ENCODE measurements at places on chromosomes 6 and 20.

GRCh38 chr20:57431539-57431835, 40.3 kb downstream of the RBM38 start:
- DNase-seq: no peak

GRCh38 chr6:155710704-155711103, 255.1 kb upstream of the NOX3 start:
- no peak for DNase-seq

DNA sequence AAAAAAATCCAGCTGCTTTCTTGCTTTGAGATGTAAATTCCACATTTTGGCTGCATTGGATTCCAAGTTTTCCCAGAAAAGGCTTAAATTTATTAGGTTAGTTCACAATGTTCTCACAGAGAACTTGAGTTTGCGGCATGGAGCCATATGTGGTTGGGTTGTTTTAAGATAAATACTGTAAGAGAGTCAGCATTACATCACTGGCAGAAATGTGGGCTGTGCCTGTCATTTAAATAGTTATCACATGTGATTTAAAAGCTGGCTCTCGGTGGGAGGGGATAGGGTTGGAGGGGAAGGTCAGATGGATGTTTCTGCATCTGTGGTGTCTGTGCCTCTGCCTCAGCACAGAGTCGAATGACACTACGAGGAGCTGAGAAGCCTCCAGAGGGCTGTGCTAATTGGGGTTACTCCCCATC, 73.8 kb upstream of the SCP2D1 start:
- DNase-seq: no peak

DNA sequence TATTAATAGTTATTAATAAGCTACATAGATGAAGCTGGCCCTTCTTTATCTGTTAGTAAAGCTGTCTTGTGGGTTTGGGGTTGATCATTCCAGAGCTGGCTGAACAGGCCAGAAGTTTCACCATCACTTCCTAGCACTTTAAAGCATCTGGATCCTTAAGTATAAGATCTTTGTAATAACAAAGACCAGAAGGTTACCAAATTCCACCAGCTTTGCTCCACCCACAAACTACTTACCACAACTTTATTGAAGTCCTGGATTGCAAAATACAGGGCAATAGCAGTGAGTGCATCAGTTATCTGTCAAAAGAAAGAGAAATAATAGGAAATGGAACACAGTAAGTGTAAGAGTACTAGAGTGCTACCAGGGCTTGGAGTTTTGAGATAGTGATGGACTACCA, 33.0 kb downstream of the PIGU start:
- no peak for DNase-seq

DNA sequence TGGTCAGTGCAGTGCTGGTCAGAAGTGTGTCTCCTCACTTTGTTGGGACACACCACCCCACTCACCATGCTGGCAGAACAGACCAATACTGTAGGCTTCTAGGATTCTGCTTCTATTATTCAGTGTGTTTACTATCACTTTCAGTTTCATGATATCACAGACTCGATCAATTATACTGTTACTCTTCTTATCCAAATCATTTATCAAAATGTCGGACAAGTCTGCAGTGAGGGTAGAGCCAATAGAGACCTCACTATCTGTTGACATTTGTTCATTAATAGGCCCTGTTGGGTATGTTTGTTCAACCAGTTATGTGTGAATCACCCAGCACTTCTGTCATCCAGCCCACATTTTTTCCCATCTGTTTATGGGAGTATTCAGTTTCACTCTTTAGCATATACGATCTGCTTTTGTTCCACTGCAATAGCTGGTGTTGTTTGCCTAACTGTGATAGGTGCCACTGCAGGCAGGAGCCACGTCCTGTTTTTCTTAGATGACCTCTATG, 140.1 kb downstream of the NRN1 start:
- peak; percentile 19 for DNase-seq

GRCh38 chr6:106702451-106703110, 73.2 kb downstream of the QRSL1 start:
- DNase-seq: no peak

DNA sequence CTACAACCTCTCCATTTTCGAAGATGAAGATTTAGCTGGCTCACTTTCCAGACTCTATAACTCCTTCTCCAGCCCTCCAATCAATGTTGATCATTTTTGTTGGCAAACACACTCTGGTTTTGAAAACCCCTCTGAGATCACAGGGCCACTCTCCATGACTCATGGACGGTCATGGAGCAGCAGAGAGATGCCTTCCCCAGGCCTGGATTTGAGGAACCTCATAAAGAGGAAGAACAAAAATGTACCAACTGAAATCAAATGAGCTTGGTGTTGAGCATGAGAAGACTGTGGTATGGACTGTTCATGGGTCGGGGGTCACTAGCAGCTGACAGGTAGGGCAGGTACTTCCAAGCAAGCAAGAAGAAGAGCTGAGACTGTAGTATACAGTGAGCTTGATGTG, 112.8 kb upstream of the INSM1 start:
- DNase-seq: no peak

DNA sequence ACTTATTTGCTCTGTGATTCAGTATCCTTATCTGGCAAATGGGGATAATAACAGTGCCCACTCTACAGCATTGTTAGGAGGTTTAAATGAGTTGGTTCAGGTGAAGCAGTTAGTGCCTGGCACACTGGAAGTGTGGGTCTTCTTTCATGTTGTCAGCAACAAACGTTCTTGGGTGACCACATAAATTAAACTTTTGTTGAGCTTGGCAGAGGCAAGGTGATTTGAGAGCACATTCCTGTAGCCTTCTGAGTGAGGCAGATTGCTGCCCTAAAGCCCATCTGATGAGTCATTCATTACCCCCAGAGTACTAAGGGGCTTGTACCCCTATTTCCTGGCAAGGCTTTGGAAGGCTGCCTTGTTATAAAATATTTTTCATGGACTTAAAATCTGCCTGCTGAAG, 25.8 kb downstream of the SEC23B start:
- DNase-seq: no peak

GRCh38 chr6:31775184-31775583, 1.9 kb downstream of the VWA7 start:
- no peak for DNase-seq

- no peak for DNase-seq
Observed at GRCh38 chr6:81265106-81265505, 487.4 kb downstream of the TENT5A start.

- DNase-seq: no peak
Observed at GRCh38 chr6:121540210-121540609, 104.8 kb downstream of the GJA1 start.

GRCh38 chr20:35619196-35620095, 3.8 kb downstream of the SPAG4 start:
- peak; percentile 89 for DNase-seq

DNA sequence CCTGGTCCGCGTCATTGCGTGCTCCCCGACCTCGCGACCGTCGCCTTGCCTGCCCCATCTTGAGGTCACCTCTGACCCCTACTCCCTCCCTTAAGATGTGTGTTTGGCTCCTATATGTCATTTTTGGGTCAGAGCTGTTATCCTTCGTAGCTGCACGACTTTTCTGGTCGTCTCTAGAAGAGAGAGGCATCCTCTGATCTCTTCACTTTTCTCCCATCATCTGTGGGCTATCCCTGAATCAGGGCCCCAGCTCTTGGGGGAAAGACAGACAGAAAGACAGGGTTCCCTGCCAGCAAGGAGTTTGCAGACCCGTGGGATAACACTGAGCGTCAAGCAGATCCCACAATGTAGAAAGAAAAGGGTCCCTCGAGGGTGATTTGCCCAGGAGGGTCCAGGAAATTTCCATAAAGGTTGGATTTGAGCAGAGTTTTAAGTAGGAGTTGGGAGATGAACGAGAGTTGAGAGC, 555 bp downstream of the FAM120B start:
- DNase-seq: no peak

- no peak for DNase-seq
Observed at GRCh38 chr6:158803733-158804143, 15.4 kb downstream of the EZR start.

GRCh38 chr6:33427585-33428223, 7.8 kb downstream of the SYNGAP1 start:
- no peak for DNase-seq

DNA sequence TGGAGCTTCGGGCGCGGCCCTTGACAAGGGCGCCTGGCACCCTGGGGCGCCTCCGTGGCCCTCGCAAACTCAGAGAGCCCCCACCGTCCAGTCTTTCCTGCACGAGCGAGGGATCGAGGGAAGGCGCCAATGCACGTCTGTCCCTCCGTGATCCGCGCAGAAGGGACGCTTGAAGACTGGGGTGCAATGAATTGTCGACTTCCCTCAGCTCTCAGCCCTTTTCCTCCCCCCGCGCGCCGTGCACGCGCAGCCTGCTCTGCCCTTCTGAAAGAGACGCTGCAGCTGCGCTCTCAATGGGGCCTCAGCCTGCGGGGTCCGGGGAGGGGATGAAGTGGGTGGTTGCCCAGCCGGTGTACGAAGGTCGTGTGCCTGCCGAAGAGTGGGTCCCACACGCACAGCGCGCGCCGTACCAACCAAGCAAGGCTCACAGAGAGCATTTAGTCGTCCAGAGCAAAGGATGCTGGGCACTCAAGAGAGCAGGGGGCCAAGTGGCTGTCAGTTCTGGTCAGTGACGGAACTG, 5.5 kb upstream of the SOX4 start:
- DNase-seq: peak; percentile 58

GRCh38 chr6:150681578-150682395, 82.1 kb downstream of the PLEKHG1 start:
- no peak for DNase-seq

- DNase-seq: no peak
Observed at GRCh38 chr6:57294862-57295445, 22.5 kb upstream of the PRIM2 start.

- DNase-seq: no peak
Observed at GRCh38 chr6:53741034-53741823, 53.6 kb upstream of the LRRC1 start.

- DNase-seq: no peak
Observed at GRCh38 chr6:147311218-147311617, 107.0 kb downstream of the STXBP5 start.

- no peak for DNase-seq
Observed at GRCh38 chr6:143109196-143109595, 48.5 kb downstream of the AIG1 start.

- DNase-seq: no peak
Observed at GRCh38 chr20:50379991-50380696, 130.0 kb upstream of the PTPN1 start.

DNA sequence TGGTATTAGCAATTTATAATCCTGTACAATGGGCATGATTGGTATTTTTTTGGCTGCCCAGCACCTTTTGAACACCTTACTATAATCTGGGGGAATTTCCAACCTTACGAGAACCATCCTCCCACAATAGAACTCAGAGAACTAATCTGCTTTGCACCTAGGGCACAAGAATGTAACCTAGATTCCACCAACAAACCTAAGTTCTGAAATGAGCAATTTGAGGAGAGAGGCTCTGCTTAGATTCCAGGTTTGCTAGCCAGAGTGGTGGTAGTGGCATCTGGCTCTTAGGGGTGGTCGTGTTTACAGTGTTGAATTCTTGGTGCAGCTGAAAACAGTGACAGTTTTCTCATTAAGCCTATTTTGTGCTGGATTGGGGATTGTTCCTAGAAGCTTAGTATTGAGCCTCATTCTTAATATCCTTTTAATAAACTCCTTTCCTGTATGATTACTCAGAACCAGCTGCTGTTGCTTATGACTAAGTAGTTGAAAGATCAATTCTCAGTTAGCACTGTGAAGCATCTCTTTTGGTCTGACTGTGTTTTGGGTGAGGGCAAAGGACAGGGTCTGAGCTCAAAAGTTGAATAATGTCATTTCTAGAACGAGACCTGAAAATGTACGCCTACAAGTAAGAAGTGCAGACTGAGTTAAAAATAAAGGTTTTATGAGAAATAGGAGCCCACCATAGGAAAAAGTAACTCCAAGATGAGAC, 385.6 kb downstream of the CDKAL1 start:
- DNase-seq: peak; percentile 37

All from NCI-H524 treated with DMSO at 0.1 percent for 48 hours (cell line).